ENCODE measurements at places on chromosomes 7 and 10. TPM values are rescaled to one million over a fixed set of nuclear protein-coding genes. Genes with fewer than 3 reads are reported as not detected.

- H3K27ac ChIP-seq, result no peak overlapping the region
- H3K27me3 ChIP-seq, result peaks cover 62% of the 10 kb centered on the region
- peaks cover 23% of the 10 kb centered on the region for H3K4me1 ChIP-seq
- DNase-seq, result no peak
- no peak overlapping the region for H3K4me3 ChIP-seq
Measured at GRCh38 chr10:99872367-99873162, 90.1 kb downstream of the ABCC2 start.

GRCh38 chr7:124762611-124763143, 2.9 kb downstream of the GPR37 start:
- H3K4me1 ChIP-seq, result peaks cover 13% of the 10 kb centered on the region
- H3K4me3 ChIP-seq, result no peak overlapping the region
- H3K36me3 ChIP-seq, result no peaks in the 10 kb centered on the region
- DNase-seq, result no peak

DNA sequence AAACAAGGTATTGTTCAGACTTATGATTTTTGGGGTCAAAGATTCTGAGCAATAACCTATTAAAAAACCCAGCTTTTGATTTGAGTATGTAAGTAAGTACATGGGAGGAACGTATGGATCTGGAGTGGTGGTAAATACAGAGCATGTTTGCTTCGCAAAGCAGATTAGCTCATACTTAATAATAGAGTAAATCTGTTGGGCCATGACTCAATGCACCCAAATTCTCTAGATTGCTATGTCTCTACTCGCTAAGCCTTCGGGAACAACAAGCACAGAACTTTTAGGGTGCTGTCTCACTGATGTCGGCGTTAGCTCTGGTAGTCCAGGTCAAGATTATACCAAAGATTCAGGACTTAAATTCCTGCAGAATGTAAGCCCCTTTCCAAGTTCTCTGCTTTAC, 807 bp upstream of the MINPP1 start:
- DNase-seq, result no peak
- H3K36me3 ChIP-seq, result peaks cover 5% of the 10 kb centered on the region
- H3K27me3 ChIP-seq, result peaks cover 7% of the 10 kb centered on the region
- H3K4me1 ChIP-seq, result peaks cover 30% of the 10 kb centered on the region
- peak overlapping the region; percentile 37 for H3K27ac ChIP-seq

DNA sequence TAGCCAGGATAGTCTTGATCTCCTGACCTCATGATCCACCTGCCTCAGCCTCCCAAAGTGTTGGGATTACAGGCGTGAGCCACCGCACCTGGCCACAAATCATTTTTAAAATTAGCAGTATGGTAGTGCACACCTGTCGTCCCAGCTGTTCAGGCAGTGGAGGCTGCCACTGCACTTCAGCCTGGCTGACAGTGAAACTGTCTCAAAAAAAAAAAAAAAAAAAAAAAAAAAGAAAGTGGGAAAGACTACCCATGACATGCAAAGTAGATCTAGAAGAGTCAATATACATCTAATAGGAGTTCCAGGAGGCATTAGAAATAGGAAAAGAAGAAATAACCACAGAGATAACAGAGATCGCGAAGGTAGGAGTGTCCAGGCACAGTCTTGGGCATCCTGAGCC, 3.2 kb downstream of the CSGALNACT2 start:
- peaks cover 60% of the 10 kb centered on the region for H3K36me3 ChIP-seq
- H3K27me3 ChIP-seq, result no peaks in the 10 kb centered on the region
- H3K4me1 ChIP-seq, result peaks cover 69% of the 10 kb centered on the region

- peak overlapping the region; percentile 44 for H3K4me3 ChIP-seq
- peak; percentile 55 for DNase-seq
Measured at GRCh38 chr10:26479766-26480492, 41.8 kb downstream of the APBB1IP start.

DNA sequence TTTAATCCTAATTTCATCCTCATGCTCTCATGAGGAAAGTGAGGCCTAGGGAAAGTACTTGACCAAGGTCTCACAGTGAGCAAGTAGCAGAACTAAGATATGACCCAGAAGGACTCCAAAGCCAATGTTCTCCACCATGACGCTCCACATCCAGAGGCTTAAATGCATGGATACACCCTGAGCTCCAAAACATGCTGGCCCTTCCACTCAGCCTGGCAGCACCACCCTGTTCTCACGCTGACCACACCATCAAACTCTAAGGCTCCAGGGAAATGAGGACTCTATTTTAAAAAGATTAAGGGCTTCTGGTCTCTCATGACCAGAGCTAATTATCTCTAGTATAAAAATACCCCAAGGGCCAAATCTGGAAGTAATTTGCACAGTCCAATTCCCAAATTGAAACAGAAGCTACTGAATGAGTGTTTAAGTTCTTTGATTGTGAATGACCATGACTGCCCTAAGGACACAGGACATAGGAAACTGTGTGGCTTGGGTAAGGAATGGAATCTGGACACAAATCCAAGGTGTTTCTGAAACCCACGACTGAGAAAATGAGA, 71.1 kb upstream of the ABLIM1 start:
- no peak overlapping the region for H3K27ac ChIP-seq
- no peaks in the 10 kb centered on the region for H3K4me1 ChIP-seq
- DNase-seq, result no peak

DNA sequence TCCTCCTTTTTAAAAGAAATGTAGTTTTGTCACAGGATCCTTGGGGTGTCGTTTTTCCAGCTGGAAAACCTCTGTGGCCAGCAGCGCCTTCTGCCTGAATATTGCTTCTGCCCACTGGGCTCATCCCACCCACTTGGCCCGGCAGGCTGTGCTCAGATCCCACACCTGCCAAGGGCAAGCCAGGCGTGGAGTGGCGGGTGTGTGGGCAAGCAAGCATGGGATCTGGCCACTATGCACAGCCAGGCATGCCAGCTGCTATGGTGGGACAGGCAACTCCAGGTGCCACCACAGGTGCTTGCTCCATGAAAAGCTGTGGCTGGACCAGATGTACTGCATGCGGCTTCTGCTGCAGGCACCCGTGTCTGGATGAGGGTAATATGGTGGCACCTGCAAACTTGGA, 31.2 kb upstream of the INPP5F start:
- DNase-seq, result no peak
- H3K27ac ChIP-seq, result no peak overlapping the region
- H3K4me1 ChIP-seq, result peaks cover 13% of the 10 kb centered on the region
- peaks cover 3% of the 10 kb centered on the region for H3K36me3 ChIP-seq
- peaks cover 10% of the 10 kb centered on the region for H3K27me3 ChIP-seq

GRCh38 chr10:92238586-92239098, 52.2 kb downstream of the CPEB3 start:
- DNase-seq, result no peak
- H3K36me3 ChIP-seq, result peaks cover 27% of the 10 kb centered on the region
- no peak overlapping the region for H3K27ac ChIP-seq
- peaks cover 27% of the 10 kb centered on the region for H3K27me3 ChIP-seq
- peak overlapping the region; percentile 60 for H3K4me3 ChIP-seq

- H3K36me3 ChIP-seq, result no peaks in the 10 kb centered on the region
- no peak overlapping the region for H3K4me3 ChIP-seq
- no peaks in the 10 kb centered on the region for H3K4me1 ChIP-seq
- H3K27ac ChIP-seq, result no peak overlapping the region
- no peaks in the 10 kb centered on the region for H3K27me3 ChIP-seq
Measured at GRCh38 chr7:115387137-115387536, 465.2 kb downstream of the MDFIC start.

VWDE gene
- 6.6 TPM for total RNA-seq

OPN4 gene
- not detected for total RNA-seq

CHST3 gene
- 0.03 TPM for total RNA-seq

PRF1 gene
- total RNA-seq, result 136 TPM

MEIG1 gene
- total RNA-seq, result 1.3 TPM

EPHB6 gene
- 5.7 TPM for total RNA-seq

XRCC2 gene
- total RNA-seq, result 9.7 TPM

GPER1 gene
- not detected for total RNA-seq

All from activated CD4-positive, alpha-beta memory T cell treated with anti-CD3 and anti-CD28 coated beads, Interleukin-2, amount 10 ng/mL, durations not matched to agents 7 days and 5 days (primary cell).